Activated naive CD8-positive, alpha-beta T cell treated with anti-CD3 and anti-CD28 coated beads, Interleukin-2, amount 50 U/mL, for 16 hours (primary cell): ENCODE measurements at places on chromosomes 6 and 20.

DNA sequence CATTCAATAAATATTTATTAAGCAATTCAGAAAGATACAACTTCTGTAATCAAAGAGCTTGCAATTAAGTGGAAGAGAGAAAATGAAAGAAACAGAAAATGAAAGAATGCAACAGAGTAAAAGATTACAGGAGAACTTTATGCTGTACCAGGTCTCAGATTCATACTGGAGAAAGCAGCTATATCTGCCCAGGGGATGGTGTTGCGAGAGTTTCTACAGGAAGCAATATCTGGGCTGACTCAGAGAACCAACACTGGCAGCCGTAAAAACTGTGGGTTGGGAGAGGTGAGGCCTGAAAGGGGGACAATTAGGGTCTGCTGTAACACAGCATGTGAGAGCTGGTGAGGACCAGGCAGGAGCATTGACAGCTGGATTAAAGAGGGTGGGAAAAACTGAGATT, 256.7 kb upstream of the TCF21 start:
- DNase-seq: no peak

GRCh38 chr6:73746787-73747186, 50.8 kb downstream of the CD109 start:
- no peak for DNase-seq

DNA sequence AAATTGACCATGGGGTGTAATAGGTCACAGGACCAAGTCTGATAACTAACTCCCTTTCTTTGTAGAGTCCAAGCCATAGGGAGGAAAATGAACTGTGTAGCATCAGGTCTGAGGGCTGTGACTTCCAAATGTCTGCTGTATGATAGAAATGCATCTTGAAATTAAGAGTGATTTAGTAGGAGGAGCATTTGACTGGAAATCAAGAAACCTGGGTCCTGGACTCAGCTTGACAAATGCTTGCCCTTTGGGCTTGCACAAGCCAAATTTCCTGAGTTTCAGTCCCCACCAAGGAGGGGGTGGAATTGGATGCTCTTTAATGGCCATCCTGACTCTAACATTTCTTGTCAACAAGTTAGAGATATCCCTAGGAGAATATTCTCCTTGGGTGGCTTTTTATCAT, 187.0 kb downstream of the PDE7B start:
- DNase-seq: no peak

DNA sequence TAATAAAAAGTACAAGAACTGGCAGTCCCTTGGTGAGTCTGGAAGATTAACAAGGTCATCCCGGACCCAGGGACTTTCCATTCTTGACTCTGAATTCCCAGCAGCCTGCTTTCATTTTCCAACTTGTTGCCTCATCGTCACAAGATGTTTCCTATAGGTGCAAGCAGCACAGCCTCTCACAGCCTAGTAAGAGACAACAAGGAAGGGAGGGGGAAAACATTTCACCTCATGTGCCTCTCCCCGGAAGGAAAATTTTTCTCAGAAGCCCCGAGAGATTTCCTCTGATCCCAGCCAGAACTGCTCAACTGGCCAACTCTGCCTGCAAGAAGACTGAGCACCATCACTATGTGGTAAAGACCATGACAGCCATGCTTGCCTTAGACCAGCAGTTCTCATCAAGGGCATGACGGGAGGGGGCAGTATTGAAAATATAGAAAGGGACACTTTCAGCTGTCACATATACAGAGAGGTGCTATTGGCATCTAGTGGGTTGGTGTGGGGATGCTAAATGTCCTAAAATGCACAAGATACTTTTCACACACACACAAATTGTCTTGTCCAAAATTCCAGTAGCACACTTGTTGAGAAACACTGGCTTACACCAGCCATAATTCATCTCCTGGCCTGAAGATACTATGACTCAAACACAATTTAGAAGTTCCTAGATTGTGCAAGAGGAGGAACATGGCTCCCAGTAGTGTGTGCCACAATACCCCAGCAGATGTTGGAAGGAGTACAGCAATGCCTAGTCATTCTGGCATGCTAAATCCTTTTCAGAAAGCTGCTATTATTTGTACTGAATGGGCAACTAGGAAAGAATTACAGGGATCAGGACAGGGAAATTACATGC, 10.8 kb upstream of the WTAP start:
- DNase-seq: no peak

GRCh38 chr6:40897390-40898003, 141.5 kb downstream of the UNC5CL start:
- DNase-seq: no peak

DNA sequence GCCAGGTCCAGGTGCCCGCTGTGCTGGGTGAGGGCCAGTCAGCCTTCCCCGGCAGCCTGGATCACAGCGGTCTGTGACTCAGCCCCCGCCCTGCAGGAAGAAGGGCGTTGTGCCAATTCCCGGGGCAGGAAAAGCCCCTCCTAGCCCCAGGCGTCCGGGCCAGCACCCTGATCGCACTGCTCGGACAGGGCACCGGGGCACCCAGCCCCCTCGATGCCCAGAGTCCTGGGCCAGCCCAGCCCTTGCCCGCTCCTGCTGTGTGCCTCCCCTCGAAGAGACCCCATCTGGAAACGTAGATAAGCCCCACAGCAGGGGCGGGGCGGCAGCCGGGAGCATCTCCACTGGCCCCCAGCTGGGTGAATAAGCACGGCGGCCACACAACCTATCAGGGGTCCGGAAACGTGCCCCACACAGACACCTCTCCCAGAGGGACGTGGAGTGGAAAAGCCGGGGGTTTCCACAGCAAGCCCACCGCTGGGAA, 9.9 kb downstream of the LAMA5 start:
- DNase-seq: no peak

DNA sequence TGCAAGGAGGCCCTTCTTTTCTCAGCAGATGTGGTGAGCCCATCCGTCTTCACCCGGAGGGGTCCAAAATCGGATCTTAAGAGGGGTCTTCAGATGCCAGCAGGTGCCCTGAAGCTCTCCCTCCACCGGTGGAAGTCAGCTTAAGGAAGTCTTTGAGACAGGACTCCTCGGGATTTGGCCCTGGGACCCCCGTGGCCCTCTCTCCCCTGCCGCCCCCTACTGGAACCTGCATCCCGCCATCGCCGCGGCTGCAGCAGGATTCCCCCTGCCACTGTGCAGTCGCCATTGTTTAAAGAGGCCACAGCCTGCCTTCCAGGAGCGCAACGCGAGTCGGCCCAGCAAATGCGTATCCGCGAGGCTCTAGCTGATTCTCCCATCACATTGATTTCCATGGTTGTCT, 292.5 kb upstream of the ZNF337 start:
- DNase-seq: no peak

- no peak for DNase-seq
Measured at GRCh38 chr20:50379049-50379990, 130.9 kb upstream of the PTPN1 start.

DNA sequence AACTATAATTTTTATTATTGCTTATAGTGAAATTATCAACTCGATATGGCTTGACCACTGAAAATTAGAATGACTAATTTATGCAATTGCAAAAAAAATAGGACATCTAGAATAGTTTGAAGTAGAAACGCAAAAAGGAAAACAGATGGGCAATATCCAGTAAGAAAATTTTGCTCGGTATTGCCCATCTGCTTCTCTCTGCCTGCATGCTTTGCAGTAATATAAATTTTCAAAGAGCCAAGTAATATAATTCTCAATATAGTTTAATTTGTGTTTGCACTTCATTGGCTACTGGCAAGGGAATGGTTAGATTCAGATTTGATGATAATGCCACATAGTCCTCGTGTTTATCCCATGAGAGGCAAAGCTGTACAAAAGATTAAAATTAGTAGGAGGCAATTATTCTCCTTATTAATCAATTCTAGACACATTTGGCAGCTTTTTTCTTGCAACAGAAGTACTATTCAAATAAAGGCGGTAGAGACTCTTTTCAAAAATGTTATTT, 27.3 kb upstream of the LAMA2 start:
- DNase-seq: no peak

DNA sequence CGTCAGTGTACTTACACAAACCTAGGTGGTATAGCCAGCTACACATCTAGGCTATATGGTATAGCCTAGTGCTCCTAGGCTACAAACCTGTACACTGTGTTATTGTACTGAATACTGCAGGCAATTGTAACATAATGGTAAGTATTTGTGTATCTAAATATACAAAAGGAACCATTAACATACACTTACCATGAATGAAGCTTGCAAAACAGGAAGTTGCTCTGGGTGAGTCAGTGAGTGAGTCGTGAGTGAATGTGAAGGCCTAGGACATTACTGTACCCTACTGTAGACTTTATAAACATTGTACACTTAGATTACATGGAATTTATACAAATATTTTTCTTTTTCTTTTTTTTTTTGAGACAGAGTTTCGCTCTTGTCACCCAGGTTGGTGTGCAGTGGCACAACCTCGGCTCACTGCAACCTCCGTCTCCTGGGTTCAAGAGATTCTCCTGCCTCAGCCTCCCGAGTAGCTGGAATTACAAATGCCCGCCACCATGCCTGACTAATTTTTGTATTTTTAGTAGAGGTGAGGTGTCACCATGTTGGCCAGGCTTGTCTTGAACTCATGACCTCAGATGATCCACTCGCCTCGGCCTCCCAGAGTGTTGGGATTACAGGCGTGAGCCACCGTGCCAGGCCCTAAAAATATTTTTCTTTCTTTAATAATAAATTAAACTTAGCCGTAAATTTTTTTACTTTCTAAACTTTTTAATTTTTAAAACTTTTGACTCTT, 15.4 kb upstream of the KIAA1755 start:
- no peak for DNase-seq

DNA sequence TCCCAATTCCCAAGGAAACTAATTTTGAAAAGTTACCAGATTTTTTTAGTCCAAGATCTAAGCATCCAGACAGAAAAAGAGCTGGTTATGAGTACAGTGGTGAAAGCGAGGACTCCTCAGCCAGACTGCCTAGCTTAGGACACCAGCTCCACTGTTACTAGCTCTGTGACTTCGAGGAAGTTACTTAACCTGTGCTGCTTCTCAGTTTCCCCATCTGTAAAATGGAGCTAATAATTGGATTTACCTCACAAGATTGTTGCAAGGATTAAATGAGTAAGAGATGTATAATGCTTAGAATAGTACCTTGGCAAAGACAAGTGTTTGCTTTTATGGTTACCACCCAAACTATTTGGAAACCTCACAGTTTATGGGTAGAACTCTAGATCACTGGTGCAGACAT, 1.1 kb downstream of the NT5DC1 start:
- no peak for DNase-seq

GRCh38 chr6:71619836-71620235, 266.5 kb upstream of the RIMS1 start:
- DNase-seq: no peak

GRCh38 chr6:131063764-131064272, 773 bp upstream of the EPB41L2 start:
- no peak for DNase-seq

- no peak for DNase-seq
Measured at GRCh38 chr20:59400708-59401107, 100.3 kb downstream of the EDN3 start.

GRCh38 chr6:113464960-113465359, 392.2 kb upstream of the MARCKS start:
- no peak for DNase-seq

DNA sequence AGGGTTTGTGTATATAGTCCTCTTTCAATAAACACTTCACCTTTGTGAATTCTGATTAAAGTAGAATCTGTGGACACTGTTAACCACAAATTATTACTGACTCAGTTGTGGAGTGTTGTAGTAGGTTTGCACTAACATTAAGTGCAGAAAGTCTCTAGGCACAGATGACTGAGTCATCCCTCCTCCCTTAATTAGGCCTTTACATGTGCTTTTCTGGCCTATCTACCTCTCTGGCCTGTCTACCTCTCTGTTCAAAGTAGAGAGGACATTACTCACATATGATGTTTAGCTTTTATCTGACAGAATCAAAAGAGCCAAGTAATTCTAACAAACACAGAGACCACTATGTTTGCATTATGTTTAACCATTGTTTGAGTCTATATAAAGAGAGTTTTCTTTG, 783.0 kb downstream of the TENT5A start:
- no peak for DNase-seq

DNA sequence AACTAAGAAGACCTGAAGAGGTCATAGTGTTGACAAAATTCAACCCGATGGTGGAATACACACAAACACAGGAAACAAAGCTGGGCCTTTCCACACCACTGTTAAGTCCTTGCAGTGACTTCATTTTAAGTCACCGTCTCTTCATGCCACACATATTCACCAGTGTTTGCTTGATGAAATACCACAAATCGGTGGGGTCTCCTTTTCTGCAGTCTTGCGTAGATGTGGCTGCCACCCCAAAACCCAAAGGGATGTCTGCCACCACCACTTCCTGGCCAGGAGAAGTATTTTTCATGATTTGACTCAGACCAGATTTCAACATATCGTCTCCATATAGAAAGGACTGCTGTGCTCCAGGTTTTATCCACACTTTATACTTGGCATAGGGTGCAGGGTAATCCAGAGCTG, 11.0 kb upstream of the COL10A1 start:
- no peak for DNase-seq

- DNase-seq: no peak
Measured at GRCh38 chr6:151385177-151385576, 6.2 kb downstream of the ZBTB2 start.

GRCh38 chr6:31197559-31198305, 27.2 kb upstream of the POU5F1 start:
- DNase-seq: peak; percentile 82

GRCh38 chr20:40291493-40292135, 397.4 kb downstream of the MAFB start:
- DNase-seq: no peak

DNA sequence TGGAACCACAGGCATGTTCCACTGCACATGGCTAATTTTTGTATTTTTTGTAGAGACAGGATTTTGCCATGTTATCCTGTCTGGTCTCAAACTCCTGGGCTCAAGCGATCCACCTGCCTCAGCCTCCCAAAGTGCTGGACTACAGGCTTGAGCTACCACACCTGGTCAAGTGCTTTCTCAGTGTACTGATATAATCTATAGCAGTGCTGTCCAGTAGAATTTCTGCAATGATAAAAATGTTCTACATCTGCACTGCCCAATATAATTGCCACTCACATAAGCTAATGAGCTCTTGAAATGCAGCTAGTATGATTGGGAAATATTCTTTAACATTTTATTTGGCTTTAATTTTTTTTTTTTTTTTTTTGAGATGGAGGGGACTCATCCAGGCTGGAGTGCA, 64.2 kb downstream of the C6orf52 start:
- DNase-seq: no peak

DNA sequence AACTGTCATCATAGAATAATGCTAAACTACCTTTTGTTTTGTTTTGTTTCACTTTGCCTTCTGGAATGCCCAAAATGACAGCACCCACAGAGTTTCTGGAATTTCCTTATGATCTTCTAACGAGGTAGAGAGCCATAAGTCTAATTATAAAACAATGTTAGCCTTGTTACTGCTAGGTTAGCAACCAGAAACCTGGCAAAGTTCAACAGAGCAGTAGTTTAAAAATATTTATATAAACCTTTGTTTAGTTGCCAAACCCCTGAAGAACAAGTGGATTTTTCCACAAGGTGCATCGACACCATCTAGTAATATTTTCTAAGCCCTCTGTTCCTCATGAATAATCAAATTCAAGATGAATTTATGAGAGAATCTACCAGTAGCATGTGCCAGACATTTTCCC, 27.6 kb upstream of the IPCEF1 start:
- DNase-seq: no peak
